ENCODE measurements at places on chromosomes 2 and 18.
A peak's percentile ranks its signal among the peaks of the same experiment; 100 is the strongest.

DNA sequence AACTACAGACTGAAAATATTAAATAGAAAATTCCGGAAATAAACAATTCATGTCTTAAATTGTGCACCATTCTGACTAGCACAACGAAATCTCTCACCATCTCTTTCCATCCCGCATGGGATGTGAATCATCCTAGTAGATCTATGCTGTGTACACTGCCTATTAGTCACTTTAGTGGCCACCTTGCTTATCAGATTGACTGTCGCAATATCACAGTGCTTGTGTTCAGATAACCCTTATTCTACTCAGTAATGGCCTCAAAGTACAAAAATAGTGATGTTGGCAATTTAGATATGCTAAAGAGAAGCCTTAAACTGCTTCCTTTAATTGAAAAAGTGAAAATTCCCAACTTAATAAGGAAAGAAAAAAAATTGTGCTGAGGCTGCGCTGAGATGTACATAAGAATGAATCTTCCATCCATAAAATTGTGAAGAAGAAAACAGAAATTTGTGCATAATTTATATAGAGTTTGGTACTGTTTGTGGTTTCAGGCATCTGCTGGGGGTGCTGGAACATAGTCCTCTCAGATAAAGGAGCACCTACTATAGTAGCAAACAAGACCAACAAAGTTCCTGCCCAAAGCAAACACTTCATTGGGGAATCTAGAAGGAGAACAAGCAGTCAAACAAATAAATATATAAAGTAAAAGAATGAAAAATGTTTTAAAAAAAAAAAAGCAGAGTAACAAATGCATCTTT lies 12.0 kb downstream of the PSMD1 start:
- no peak for DNase-seq

DNA sequence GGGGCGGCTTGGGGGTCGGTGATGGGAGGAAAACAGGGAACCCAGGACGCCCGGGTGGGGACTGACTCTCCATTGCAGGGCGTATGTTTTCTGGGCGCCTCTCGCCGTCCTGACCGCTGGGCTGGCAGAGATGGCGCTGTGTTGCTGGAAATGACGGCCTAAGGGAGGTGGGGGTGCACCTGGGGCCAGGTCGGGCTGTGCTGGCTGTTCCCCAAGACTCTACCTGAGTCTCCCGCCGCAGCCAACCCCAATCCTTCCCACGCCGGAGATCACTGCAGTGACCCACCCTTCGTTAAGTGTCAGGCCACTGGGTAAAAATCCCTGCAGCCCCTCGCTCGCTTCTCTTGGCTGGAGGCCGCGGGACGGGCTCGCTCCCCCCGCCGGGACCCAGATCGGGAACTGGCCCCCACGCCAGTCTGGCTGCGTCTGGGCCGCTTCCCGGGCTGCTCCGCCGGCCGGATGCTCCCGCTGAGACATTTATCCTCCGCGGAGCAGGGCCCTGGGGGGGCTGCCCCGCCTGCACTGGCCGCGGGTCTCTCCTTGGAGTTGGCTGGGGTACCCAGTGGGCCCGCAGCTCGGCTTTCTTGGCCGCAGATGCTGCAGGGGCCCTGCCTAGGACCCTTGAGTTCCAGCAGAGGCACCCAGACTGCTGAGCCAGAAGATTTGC lies 7.8 kb upstream of the ARMC9 start:
- no peak for DNase-seq

DNA sequence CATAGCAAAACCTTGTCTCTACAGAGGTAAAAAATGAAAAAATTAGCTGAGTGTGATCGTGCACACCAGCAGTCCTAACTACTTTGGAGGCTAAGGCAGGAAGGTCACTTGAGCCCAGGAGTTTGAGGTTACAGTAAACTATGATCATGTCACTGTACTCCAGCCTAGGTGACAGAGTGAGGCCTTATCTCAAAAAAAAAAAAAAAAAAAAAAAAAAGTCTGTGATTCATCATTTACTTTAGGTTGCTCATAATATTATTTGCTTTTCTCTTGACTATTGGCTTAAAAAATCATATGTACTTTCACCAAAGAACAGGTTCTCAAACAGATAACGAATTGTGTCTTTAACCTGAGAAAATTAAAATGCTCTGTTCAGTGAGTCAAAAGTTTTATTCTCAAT lies 129.1 kb downstream of the MYO3B start:
- DNase-seq, result no peak

- DNase-seq, result no peak
Observed at GRCh38 chr2:72001937-72002690, 145.5 kb downstream of the CYP26B1 start.

DNA sequence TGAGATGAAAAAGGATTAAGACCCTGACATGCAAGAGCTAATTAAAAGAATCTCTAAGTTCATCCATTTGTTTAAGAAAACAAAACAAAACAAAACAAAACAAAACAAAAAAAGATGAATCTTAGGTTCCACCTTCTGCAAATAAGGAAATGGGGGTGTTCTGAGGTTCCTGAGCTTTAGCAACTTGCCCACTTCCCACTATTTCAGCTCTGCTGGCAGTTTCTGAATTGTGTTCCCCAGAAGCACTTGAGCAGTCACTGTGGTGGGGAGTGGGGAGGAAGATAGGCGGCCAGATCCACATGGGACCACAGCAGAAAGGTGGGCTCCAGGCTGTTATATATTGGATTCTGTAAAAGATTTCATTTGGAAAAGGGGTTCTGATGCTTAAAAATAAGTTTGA lies 20.3 kb downstream of the INO80C start:
- DNase-seq, result no peak

- no peak for DNase-seq
Observed at GRCh38 chr18:63213936-63214671, 105.5 kb downstream of the BCL2 start.

DNA sequence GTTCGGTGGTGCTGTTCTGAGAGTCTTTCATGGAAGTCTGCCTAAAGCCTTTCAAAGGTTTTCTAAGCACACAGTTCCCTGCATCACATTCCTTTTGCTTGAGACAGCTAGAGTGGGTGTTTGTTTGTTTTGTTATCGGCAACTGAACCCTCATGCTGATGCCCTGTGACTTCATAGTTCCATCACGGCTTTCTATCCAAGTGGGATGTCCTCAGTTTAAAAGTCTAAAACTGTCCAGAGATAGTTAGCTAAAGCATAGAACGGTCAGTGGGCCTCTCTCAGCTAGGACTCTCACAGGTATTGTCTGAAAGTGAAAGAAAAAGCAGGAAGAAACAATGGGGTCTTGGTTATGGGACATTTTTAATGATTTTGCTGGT lies 337.3 kb downstream of the OSR1 start:
- DNase-seq, result peak; percentile 85

DNA sequence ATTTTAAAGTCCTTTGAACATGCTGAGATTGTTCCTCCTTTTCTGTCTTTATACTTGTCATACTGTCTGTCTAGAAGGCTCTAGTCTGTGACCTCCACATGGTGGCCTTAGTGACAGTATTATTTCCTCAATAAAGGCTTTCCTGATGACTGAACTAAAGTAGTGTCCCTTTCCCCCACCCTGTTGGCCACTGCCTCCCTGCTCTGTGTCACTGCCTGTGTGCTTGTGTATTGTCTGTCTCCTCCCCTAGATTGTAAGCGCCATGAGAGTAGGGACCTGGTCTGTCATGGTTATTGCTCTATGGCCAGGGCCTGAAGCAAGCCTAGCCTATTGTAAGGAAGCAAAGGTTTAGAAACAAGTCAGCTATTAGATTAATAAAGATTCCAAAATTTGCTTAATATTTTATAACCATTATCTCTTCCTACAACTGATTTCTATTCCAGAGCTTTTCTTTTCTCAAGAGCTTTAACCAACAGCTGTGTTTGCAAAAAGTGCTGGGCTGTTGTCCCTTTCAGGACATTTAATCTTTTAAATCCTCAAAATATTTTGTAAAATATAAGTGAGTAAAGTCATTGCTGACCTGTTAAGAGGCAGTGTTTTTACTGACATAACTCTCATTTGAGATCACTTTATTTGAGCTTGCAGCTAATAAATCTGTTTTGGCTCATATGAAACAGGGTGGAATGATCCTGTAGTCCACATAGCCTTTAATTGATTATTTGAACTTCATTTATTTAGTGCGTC lies 35.5 kb downstream of the DIS3L2 start:
- no peak for DNase-seq

DNA sequence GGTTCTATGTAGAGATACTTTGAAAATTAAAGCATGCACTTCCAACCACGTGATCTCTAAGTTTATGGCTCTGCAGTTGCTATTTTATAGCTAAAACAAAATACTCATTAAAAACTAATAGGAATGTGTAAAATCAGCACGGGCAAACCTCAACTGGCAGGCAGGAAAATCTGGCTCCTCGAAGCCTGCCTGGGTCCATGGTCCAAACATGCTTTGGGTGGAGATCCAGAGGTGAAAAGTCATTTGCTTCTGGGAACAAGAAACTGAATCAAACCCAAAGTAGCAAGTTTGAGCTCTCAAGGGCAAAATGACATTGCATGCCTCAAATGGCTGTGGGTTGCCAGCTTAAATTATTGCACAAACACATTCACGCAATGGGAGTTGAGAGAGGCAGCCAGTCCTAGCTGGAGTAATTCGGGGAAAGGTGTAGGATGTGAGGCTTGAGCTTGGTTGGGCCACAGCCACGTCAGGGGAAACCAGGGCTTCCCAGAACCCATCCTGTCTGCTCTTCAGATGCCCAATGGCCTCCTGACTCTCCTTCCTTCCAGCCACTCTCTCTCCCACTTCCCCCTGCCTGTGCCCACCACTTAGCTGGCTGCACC lies 75.2 kb upstream of the LCLAT1 start:
- DNase-seq, result no peak

GRCh38 chr2:75431763-75432162 lies 129.0 kb downstream of the EVA1A start:
- no peak for DNase-seq

GRCh38 chr2:213148572-213149261 lies 2.7 kb downstream of the IKZF2 start:
- DNase-seq, result no peak

DNA sequence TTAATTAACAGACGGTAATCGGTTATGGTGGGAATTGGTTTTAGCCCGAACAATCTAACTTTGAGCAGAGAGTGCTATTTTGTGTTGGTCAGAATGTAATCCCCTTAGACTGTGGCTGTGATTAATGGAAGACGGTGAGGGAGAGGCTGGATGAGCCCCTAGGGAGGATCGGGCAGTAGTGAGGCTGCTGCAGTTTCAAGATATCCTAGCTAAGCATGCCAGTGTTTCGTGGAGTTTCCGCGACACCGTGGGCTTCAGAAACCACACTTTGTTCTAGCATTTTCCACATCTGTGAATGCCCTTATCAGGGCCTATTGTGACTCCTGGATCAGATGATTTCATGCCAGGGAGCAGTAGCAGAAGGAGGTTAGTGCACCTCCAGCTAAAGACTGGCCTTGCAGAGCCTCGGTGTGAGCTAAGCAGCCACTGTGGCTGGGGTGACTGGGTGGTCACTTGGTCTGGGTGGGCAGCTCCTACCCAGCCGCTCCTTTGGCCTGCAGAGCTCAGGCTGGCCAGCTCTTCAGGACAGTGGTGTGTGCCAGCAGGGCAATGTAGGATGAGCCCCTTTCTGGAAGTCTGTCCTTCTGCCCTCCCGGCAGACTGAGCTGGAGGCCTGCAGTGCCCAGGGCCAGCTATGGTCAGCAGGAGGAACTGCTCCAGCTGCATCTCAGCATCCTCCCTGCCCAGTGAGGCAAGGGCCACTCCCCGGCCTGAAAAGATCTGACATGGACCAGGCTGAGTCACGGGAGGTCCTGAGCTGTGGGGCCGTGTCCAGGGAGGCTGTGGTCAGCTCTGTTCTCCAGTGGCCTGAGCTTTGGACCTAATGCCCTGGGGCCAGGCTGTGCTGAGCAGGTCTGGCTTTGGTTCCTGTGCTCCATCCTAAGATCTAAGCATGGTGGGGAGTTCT lies 142.6 kb upstream of the GPC1 start:
- no peak for DNase-seq

DNA sequence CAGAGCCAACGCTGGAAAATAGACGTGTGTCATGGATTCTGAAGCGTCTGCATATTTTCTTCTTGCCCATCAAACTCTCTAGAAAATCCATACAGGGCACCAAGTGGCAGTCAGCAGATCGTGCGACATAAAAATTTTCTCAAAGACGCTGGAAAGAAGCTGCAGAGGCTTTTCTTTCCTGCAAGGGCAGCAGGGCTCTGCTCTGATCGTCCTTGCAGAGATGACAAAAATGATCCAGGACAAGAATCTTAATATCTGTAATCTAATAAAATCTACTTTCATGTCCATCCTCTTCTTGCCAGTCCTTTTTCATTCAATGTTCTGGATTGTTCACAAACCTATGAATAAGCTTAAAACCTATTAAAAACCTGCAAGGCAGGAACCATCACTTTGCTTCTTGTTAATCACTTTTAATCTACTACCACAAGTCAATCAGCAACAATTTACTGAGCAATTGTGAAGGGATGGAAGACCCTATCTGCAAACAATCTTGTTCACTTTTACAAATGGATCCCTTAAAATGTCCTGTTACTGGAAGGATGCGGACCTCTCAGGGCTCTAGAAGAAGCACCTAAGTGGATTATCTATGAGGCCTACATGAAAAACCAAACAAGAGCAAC lies 93.6 kb downstream of the MREG start:
- no peak for DNase-seq

DNA sequence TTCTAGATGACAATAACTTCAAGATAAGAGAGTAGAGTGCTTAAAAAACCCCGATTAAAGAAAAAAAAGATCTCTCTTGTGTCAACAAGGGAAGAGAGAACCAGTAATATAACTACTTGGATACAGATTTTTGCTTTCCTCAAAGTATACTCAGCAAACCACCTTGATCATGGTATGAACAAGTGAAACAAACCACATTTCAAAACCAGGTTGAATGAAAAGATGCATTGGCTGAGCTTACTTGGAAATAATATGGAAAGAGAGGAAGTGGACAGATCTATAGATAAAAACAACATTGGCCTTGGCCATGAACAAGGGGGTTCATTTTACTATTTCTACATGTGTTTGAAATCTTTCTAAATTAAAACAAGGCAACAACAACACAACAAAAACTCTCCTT lies 50.1 kb downstream of the ATP8B1 start:
- no peak for DNase-seq

GRCh38 chr2:199756211-199756610 lies 94.8 kb downstream of the FTCDNL1 start:
- DNase-seq, result no peak

GRCh38 chr2:95330794-95331338 lies 33.7 kb downstream of the KCNIP3 start:
- no peak for DNase-seq

- no peak for DNase-seq
Observed at GRCh38 chr2:203743441-203743981, 37.1 kb downstream of the CD28 start.

GRCh38 chr2:29033656-29034055 lies 40.7 kb downstream of the PCARE start:
- no peak for DNase-seq

DNA sequence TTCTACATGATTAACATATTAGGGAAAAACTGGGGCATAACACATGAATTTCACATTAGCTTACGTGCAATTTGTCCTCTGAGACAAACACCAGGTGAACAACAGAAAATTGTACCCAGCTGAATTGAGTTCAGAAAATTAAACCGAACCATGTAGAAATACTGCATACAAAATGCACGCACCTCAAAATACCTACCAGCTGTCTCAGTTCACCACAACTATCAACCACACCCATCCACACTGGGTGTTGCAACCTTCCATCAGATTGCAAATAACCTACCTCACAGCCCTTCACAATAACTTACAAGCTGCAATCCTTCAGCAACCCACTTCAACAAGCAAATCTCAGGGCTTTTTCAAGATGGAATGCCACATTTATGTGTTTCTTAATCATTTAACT lies 55.9 kb downstream of the UNC50 start:
- no peak for DNase-seq

- DNase-seq, result no peak
Observed at GRCh38 chr2:218262631-218263586, 2.1 kb downstream of the GPBAR1 start.

GRCh38 chr2:73856214-73856613 lies 27.5 kb downstream of the STAMBP start:
- DNase-seq, result peak; percentile 78

Measured in AG04450 (cell line).